T-helper 22 cell (primary cell): ENCODE measurements at places on chromosomes 13 and 19.

DNA sequence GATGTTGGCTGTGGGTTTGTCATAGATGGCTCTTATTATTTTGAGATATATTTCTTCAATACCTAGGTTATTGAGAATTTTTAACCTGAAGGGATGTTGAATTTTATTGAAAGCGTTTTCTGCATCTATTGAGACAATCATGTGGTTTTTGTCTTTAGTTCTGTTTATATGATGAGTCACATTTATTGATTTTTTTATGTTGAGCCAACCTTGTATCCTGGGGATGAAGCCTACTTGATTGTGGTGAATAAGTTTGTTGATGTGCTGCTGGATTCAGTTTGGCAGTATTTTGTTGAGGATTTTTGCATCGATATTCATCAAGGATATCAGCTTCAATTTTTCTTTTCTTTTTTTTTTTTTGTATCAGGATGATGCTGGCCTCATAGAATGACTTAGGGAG, 29.4 kb downstream of the NBEA start:
- DNase-seq: no peak

- no peak for DNase-seq
Measured at GRCh38 chr13:76929851-76930374, 18.4 kb upstream of the ACOD1 start.

DNA sequence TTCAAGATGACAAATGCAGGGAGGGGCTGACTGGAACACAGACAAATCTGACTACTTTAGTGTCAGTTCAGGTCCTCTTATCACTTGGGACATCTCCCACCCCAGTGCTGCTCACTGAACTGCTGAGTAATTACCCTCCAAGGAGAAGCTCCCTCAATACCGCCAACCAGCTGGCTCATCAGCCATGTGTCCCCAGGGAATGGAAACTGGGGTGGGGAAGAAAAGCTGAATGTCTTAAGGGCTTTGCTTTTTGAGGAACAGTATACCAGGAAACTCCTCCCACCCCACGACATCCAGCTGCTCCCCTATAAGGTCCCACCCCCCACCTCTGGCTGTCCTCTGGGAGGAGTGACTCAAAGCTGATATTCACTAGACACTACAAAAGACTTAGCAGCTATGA, 2.0 kb downstream of the ZNF823 start:
- no peak for DNase-seq

DNA sequence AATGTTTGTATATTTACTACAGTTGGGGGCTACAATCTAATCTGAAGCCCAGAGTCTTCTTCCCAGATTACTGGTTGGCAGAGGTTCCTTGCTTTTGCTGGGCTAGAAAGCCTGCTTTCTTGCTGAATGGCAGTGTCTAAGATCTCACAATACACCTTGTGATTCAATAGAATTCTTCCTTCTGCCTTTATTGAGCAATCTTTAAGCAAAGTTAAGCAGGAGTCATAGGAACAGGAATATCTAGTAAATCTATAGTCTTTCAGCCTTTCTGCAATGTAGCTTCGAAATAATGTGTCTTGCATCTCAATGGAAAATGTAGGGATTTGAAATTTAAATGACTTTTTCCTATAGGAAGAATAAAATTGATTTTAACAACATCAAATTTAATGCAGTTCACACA, 346.1 kb downstream of the SLITRK1 start:
- DNase-seq: no peak
